CD4-positive, alpha-beta T cell treated with Interleukin-2 at 100 ng/mL for 4 hours (primary cell): ENCODE measurements at places on chromosomes 12 and 14.

- no peak for DNase-seq
These were observed 414.3 kb downstream of the NAV3 start for GRCh38 chr12:78244916-78245507.

GRCh38 chr12:128075332-128075731 lies 191.6 kb upstream of the TMEM132C start:
- no peak for DNase-seq

DNA sequence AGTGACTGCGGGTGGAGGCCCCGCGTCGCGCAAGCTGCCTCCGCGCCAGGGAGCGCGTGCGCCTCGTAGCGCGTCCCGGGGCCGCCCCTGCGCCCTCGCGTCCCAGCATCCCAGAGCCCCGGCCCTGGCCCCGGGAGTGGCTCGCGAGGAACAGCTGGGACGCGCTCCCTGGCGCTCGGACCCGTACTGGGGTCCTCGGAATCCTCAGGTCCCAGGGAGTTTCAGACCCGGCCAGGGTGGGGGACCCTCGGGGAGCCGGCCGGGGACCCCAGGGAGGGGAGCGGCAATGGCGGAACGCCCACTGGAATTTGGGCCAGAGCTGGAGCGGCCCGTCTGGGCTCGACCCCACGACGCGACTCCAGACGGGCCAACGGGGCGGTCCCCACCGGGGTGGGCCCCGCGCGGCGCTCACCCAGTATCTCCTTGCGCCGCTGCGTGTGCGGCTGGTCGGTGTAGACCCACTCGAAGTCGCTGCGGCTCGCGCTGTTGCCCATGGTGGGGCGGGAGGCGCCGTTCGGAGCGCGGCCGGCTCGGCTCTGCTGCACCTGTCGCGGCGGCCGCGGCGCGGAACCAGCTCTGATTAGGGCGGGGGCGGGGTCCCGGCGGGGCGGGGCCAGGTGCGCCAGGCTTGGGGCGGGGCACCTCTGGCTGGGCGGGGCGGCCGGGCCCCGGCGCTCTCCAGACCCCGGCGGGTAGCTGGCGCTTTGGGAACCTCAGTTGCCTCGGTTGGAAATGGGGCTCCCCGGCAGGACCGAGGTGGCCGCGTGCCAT lies at the start of gene DEGS2:
Gene DEGS2, minus strand, starts transcription at position 552 of the 771 bp plus-strand sequence. Its CDS starts 58 bp downstream, at position 494.
- DNase-seq = peak; percentile 38

DNA sequence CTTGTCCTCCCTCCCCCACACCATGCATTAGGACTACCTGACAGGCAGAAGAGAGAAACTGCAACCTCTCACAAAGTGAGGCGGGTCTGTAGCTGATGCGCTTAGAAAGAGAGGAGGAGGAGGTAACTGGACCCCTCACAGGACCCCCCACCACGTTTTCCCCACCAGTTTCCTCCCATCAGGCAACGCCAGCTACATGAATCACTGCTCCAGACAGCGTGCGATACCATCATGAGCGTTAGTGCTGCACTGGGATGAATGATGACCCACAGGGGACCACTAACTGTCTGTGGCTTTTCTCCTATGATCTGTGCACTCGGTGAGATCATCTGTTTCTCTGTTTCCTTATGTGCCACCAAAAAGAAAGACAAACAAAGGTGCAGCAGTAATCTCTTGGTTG lies 77.7 kb downstream of the KCNK10 start:
- no peak for DNase-seq

GRCh38 chr14:88660056-88660455 lies 97.2 kb downstream of the ZC3H14 start:
- no peak for DNase-seq

DNA sequence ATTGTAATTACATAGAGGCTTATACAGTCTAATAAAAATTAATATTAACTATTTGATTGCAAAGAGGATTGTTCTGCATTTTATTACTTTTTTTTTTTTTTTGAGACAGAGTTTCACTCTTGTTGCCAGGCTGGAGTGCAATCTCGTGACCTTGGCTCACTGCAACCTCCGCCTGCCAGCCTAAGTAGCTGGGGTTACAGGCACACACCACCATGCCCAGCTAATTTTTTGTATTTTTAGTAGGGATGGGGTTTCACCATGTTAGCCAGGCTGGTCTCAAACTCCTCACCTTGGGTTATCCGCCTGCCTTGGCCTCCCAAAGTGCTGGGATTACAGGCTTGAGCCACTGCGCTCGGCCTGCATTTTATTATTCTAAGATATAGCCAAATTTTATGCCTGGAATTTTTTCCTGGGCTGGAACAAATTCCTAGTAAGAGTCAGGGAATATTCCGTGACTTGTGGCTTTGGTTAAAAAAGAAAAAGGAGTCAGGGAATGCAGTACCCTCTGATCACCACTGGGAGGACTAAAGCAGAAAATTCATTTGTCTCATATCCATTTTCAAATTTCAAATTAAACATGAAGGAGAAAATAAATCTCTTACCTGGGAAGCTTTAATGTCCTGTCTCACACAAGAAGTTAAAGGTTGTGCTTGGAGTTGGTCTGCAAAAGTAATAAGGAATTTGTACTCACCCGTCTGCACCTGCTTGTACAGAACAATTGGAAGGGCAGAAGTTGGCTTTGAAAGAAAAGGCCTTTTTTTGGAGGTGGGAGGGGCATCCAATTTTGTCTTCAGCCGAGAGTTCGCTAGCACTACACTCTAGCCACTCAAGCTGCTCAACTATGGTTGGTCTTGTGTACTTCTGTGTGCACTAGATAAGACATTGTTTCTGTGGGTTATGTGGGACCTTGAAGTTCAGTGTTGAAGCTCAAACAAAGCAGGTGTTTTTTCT lies 8.7 kb downstream of the MARK3 start:
- DNase-seq = peak; percentile 31

- peak; percentile 86 for DNase-seq
These were observed 13.0 kb downstream of the ZFP36L1 start for GRCh38 chr14:68779761-68780323.

- DNase-seq = no peak
These were observed 233.2 kb upstream of the AMIGO2 start for GRCh38 chr12:47312808-47313426.

DNA sequence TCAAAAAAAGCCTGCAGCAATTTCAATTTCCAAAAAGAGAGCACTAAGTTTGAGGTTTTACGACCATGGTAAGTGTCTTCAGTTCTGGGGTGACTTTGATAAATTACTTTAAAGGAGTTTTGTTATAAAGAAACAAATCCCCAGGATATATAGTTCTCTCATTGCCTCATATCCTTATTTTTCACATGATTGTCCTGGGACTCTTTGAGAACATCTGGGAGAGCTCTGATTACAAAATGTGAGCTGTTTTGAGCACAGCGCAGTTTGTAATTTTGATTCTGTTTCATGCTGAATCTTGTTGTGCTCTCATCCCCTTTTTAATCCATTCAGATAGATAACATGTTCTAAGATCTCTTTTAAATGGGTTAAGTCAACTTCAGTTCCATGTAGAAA lies 67.7 kb upstream of the DCN start:
- DNase-seq = no peak

DNA sequence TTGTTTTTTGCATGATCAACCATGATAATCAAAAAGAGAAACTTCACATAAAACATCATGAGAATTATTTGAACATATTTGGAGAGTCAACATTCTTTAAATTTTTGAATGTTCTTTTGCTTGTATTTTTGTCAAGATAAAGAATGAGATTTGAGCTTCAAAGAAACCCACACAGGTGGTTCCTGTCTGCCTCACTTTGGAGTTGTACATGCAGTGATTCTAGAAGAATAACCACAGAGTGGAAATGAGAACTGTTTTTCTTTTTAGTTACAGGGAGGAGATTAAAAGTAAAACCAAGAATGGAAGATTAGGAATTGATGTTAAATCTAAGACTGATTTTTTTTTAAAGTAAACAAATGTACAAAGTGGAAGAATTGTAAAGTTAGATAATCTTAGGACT lies 2.3 kb upstream of the ZNF705A start:
- DNase-seq = peak; percentile 9

DNA sequence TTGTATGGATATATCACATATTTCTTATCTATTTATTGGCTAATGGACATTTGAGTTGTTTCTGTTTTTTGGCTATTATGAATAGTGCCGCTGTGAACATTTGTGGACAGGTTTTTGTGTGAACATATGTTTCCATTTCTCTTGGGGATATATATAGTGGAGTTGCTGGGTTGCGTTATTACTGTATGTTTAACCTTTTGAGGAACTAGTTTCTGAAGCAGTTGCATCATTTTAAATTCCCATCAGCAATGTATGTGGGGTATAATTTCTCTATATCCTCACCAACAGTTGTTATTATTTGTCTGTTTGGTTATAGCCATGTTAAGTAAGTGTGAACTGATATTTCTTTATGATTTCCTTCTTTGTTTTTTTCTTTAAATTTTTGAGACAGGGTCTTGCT lies 10.7 kb downstream of the TCTN2 start:
- DNase-seq = no peak

DNA sequence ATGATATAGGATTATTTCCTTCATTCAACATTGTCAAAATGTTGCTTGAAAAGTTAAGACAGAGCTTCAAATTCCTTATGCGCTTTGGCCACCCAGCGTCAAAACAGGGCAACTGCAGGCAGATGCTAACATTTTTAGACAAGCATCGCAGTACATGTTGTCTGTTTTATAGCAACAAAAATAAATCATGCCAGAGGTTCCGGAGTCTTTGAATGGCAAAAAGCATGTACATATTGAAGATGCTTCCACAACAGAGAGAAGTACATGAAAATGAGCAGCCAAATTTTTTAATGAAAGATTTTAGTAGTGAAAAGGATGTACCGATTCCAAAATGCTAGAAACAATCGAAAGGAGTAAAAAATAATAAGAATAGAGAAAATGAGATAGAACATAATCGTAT lies 49.8 kb upstream of the USP15 start:
- DNase-seq = peak; percentile 55

DNA sequence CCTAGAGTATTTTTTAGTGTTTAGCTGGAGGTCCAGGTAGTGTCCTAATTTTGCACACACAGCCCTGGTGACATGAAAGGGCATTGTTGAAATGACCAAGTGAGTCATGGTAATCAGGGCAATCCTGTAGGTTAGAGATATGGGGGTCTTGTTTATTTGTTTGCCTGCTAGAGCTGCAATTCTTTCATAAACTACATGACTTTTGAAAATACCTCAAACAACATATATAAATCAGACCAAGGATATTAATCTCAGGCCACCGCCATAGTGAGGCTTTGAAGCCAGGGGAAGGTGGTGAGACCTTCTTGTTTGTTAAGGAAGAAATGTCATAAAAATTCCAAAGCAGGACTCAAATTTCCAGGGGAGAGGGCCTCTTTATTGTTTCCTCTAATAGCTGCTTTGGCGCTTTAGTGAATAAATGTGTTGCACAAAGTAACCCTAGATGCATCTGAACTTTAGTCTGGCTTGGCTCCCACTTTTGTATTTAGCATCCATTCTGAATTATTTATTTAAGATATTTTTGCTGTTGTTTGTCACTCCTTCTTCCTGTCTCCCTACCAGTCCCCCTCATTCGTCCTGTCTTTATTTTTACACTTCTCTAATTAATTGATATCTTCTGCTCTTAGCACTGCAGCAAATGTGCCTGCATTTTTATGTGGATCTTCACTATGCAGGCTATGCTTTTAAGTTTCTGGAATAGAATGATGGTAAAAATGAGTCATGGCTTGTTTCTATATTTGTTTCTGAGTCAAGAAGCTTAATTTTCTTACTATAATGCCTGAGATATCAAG lies 430.3 kb downstream of the RAD51B start:
- DNase-seq = no peak

DNA sequence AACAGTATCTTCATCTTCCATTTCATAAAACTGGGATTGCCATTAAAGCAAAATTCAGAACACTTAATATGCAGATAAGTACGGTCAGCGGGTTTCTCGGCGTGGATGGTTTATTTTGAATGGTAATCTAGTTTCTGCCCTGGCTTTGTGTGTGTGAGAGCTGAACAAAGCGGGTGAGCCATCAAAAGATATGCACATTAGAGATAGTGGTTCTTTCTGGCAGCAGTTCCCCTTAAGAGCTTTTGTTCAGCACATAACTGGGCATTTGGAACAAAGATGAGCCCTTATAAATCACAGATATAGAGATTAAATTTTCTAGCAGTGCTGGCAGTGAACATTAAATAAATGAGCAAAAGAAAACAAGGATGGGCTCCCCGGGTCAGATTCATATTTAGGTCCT lies 207.5 kb downstream of the CALM1 start:
- DNase-seq = no peak

GRCh38 chr12:57934819-57935218 lies 6.5 kb upstream of the ATP23 start:
- DNase-seq = no peak

GRCh38 chr14:20841096-20841495 lies 38.5 kb upstream of the RNASE1 start:
- no peak for DNase-seq

GRCh38 chr12:85872497-85873091 lies 1.5 kb upstream of the NTS start:
- DNase-seq = peak; percentile 31

GRCh38 chr12:3086729-3087323 lies 9.6 kb downstream of the TSPAN9 start:
- no peak for DNase-seq

DNA sequence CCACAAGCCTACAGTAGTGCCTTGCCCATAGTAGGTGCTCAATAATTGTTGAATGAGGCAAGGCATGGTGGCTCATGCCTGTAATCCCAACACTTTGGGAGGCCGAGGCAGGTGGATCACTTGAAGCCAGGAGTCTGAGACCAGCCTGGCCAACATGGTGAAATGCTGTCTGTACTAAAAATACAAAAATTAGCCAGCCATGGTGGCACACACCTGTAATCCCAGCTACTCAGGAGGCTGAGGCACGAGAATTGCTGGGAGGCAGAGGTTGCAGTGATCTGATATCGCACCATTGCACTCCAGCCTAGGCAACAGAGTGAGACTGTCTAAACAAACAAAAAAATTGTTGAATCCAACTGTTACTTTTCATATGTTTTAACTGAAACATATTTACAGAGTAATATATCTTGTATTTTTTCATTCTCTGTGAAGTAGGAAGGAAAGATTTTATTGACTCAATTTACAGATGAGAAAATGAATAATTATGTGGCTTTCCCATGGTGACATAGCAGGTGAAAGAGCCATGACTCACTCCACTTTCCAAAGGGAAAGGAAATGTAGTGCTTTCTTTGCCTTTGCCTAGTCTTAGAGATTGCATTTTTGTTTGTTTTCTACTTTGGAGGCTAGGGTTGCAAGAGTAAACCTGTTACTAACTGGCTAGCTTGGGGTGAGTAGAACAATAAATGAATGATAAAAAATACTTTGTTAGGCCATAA lies 95.4 kb upstream of the SLC38A4 start:
- no peak for DNase-seq

GRCh38 chr12:62006076-62006732 lies 254.0 kb upstream of the USP15 start:
- DNase-seq = peak; percentile 26

GRCh38 chr14:60652674-60653651 lies 3.7 kb upstream of the SIX1 start:
- DNase-seq = no peak
